ENCODE measurements at places on chromosomes 4 and X.

- DNase-seq: no peak
These were observed 185.5 kb upstream of the PITX2 start for GRCh38 chr4:110808351-110808878.

GRCh38 chr4:188412499-188412898 is 273.3 kb downstream of the TRIML1 start:
- no peak for DNase-seq

DNA sequence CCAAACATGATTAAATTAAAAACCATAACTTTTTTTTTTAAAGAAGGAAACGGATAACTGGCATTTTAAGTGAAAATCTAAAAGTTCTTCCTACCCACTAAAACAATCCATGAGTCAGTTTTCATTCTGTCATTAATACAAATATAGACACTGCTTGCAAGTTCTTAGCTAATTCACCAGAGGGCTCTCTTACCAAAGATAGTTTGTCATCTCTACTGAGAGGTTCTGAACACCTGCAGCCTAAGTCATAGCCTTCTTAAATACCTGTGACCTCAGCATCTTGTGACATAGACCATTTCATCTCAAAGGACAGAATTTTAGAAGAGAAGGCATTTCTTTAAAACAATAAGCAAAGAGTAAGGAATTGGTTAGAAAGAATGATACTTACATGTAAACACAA is 65.3 kb upstream of the FAM120C start:
- no peak for DNase-seq

- no peak for DNase-seq
These were observed 55.3 kb upstream of the RAPGEF2 start for GRCh38 chr4:159047478-159048165.

DNA sequence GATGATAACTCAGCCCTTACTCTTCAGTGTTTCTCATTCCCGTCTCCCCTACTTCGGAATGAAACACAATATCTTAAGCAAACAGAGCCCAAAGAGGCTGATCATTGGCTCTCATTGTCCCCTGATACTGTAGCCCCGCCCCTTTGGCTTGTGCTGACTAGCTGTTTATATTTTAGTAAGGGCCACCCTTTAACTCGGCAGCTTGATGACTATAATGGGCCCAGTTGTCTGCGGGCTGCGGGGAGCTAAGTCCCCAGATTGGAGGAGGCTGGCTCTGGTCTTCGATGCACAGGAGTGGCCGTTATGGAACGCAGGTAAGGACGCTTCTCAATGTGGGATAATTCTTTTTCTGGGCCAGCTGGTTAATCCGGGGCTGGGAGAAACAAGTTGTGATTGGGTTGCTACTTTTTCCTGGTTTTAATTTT is at the start of gene TRIM2:
Gene TRIM2, plus strand, starts transcription at position 197 of the 425 bp plus-strand sequence. Its CDS starts 88 bp downstream, at position 285.
- DNase-seq: no peak

GRCh38 chr4:23775694-23776093 is 114.2 kb downstream of the PPARGC1A start:
- no peak for DNase-seq

DNA sequence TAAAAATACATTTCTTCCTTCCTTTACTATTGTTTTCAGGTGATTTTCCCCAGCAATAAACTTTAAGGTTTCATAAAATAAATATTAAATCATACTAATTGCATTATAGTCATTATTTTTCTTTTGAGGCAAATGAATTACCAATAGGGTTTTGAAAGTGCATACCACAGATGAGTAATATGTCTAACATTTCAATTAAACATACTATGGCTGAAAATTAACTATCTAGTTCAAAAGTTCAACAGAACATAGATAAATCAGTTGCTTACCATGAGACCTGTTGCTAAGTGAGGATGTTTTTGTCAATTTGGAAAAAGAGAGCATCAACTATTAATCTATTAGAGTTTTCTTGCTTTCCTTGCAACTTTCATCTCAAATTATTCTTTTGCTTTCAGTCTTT is 35.0 kb downstream of the NPY5R start:
- DNase-seq: no peak

DNA sequence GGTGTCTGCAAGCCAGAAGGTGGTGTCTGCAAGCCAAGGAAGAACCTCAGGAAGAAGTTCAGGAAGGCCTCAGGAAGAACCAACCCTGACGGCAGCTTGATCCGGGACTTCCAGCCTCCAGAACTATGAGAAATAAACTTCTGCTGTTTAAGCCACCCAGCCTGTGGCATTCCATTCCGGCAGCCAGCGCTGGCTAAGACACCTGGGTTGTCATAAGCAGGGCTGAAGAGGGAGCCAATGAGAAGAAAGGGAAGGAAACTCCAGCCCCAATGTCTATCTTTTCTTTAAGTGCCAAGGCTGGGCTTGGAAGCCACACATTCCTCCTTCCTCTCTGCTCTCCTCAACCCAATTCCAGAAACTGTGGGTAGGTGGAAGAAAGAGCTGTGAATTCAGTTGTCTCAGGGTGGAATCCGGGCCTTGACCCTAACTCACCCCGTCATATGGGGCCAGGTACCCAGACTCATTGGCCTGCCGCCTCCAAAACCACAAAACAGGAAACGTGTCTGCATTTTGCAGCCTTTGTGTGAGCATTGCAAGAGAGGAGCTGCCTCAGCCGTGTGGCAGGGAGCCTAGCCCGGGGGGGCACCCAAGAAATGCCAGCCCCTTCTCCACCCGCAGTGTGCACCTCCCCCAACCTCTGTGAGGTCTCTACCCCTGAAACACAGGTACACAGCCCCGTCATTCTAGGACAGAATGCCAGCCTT is 26.8 kb downstream of the CRMP1 start:
- no peak for DNase-seq

GRCh38 chrX:68416592-68416991 is 16.7 kb downstream of the OPHN1 start:
- DNase-seq: no peak

DNA sequence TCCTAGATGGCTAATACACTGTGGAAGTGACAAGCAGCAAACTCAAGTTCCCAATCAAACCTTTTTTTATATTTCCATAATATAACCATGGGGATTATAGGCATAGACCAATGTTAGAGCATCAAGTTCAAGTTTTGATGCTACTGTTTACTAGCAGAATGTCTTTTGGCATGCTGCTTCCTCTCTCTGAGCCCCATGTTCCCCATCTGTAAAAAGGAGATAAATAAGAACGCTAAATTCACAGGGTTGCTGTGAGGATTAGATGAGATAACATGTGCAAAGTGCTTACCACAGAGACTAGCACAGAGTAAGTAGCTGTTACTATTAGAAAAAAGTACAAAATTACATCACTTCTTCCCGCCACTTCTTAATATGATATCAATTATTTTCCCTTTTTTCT is 18.0 kb downstream of the MBNL3 start:
- no peak for DNase-seq

All from stimulated activated CD4-positive, alpha-beta T cell treated with anti-CD3 and anti-CD28 coated beads, Interleukin-1b, Interleukin-23, amount 100 ng/mL, for 48 hours (primary cell).